ENCODE measurements at places on chromosomes 6 and 20. TPM values are rescaled to one million over a fixed set of nuclear protein-coding genes. Genes with fewer than 3 reads are reported as not detected.

DNA sequence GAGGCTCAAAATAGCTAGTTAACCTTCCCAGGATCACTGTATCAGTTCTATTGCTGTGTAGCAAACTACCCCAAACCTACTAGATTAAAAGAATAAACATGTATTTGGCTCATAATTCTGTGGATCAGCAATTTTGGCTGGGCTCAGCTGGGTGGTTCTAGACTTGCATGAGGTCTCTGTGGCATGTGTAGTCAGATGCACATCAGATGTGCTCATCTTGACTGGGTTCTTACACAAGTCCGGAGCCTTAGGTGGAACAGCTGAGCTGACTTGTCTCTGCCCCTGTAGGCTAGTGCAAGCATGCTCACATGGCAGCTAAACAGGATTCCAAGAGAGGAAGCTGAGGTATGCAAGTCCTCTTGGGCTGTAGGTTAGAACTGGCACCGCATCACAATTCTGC, 173.2 kb upstream of the PRND start:
- no peak for DNase-seq

GRCh38 chr20:33531047-33531877, 41.4 kb downstream of the CBFA2T2 start:
- no peak for DNase-seq

DNA sequence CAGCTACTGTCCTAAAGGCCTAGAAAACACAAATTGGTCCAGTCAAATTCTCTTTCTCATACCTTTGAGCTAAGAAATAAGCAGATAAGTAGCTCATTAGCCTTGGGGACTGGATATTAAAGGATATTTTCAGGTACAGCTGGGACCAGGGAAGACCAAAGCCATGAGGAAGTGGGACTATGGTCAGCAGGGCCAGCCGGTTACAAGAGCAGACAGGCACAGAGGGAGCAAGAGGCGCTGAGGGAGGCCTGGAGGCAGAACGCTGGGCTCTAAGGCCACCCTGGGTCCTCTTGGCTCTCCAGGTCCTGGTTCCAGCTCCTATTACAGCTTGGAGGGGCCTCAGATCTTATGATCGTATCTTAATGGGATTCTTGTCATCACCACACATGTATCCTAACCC, 88.5 kb upstream of the KCNK16 start:
- DNase-seq = no peak

GRCh38 chr6:136959471-136959891, 37.4 kb downstream of the SLC35D3 start:
- DNase-seq = no peak

DNA sequence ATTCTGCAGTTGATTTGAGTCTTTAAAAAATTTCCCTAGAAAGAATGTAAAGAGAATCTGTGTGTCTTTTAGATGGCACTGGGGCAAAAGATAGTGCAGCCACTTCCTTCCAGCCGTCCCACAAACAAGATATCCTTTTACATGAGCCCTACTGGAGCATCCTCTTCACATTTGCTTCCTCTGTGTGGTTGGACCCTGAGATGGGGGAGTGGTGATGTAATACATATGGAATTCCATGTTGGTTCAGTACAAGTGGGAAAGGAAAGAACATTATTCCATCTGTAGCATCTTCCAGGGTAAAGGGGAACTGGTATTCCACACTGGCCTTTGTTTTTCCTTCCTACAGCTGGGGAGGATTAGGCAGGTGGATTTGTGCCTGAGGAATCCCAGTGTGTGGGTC, 78.9 kb upstream of the ISM1 start:
- DNase-seq = no peak

DNA sequence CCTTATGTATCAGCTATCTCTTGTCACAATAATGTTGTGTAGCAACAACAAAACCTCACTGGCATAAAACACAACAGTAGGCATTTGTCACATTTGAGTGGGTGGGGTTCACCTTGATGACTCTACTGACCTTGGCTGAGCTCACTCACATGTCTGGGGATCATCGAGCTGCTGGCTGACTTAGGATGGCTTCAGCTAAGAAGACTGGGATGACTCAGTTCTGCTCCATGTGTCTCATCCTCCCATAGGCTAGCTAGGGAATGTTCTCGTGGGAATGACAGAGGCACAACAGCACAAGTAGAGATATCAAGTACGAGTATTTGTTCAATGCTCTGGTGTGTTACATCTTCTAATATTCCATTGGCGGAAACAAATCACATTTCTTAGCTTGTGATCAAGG, 167.9 kb downstream of the PLCB1 start:
- no peak for DNase-seq

DNA sequence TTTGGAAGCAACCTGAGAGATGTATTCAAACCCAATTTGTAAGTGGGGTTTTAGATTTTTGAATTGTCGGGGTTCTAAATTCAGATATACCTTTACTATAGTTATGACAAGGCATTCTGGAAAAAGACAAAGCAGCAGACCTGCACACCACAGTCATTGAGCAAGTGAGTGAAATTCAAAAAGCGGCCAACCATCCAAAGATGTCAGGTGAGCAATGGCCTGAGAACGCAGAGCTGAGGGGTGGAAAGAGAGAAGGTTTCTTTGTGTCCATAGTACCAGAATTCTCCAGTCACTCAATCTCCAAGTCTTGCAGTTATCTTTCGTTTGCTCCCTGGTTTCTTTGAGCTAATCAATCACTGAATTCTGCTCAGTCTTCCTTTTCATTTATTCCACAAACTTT, 1.8 kb upstream of the FRK start:
- no peak for DNase-seq

GRCh38 chr6:167757821-167758220, 68.9 kb upstream of the AFDN start:
- no peak for DNase-seq

GRCh38 chr20:39524371-39524911, 562.3 kb downstream of the DHX35 start:
- DNase-seq = no peak

DNA sequence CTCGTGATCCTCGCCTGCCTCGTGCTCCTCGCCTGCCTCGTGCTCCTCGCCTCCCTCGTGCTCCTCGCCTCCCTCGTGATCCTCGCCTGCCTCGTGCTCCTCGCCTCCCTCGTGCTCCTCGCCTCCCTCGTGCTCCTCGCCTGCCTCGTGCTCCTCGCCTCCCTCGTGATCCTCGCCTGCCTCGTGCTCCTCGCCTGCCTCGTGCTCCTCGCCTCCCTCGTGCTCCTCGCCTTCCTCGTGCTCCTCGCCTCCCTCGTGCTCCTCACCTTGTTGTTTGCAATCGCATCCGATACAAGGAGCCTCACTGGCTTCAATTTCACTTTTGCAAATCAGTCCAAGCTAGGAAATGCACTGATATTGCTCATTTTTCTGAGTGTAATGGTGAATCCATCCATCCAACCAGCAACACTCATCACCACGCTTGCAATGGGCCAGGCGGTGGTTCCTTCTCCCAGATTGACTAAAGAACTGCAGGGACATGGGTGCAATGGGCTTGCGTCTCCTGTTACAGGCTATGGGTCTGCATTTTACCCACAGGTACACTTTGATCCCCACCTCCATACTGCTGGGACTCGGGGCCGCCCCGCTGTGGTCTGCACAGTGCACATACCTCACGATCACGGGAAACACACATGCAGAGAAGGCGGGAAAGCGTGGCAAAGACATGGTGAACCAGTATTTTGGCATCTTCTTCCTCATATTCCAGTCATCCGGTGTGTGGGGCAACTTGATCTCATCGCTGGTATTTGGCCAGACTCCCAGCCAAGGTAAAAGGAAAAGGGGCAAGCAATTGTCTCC, 4.6 kb downstream of the UNC93A start:
- DNase-seq = no peak

GRCh38 chr6:46687619-46688097, at the start of gene TDRD6:
Gene TDRD6, plus strand, starts transcription at chr6:46687885. Its CDS starts 244 bp downstream, at chr6:46688129.
- DNase-seq = no peak

SMLR1 gene
- not detected for total RNA-seq

OPRM1 gene
- total RNA-seq = not detected

FILIP1 gene
- total RNA-seq = not detected

CGAS gene
- 26.6 TPM for total RNA-seq

TFAP2A gene
- total RNA-seq = not detected

LST1 gene
- total RNA-seq = 105 TPM

FABP7 gene
- total RNA-seq = not detected

CALHM4 gene
- not detected for total RNA-seq

RBPJL gene
- total RNA-seq = not detected

TBXT gene
- total RNA-seq = not detected
